ENCODE measurements at places on chromosomes 11 and 22. TPM values are rescaled to one million over a fixed set of nuclear protein-coding genes. Genes with fewer than 3 reads are reported as not detected.

ACTN3 gene
- total RNA-seq: 0.33 TPM

GRCh38 chr11:68044898-68045351 lies 6.1 kb downstream of the TCIRG1 start:
- H3K27me3 ChIP-seq: no peaks in the 10 kb centered on the region
- no peak for DNase-seq
- H3K27ac ChIP-seq: no peak overlapping the region
- H3K4me1 ChIP-seq: peaks cover 24% of the 10 kb centered on the region
- peaks cover 69% of the 10 kb centered on the region for H3K36me3 ChIP-seq

- DNase-seq: no peak
- H3K27me3 ChIP-seq: no peaks in the 10 kb centered on the region
- H3K4me1 ChIP-seq: no peaks in the 10 kb centered on the region
- H3K36me3 ChIP-seq: no peaks in the 10 kb centered on the region
- H3K4me3 ChIP-seq: no peak overlapping the region
Observed at GRCh38 chr11:70952191-70952590, 300.2 kb downstream of the SHANK2 start.

- no peaks in the 10 kb centered on the region for H3K4me1 ChIP-seq
- H3K27ac ChIP-seq: no peak overlapping the region
- H3K36me3 ChIP-seq: no peaks in the 10 kb centered on the region
Observed at GRCh38 chr11:129392995-129393394, 17.3 kb downstream of the BARX2 start.

Data from natural killer cell (primary cell).